ENCODE measurements at places on chromosomes 4 and X.

DNA sequence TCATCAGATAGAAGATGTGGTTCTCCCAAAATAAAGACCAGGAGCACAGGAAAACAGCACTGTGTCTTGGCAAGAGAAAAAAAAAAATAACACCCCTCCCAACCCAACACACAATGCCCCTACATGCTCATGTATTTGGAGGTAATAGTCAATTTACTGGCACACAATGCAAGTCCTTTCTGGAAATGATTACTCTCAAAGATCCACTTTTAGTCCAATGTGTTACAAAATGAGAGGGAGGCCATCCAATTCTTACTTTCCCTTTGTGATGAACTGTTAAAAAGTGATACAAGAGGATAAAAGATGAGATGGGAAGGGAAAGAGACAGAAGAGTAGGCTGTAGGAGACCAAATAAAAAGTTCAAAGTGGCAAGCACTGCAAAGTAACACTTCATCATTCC lies 180.3 kb upstream of the DKK2 start:
- no peak for DNase-seq

DNA sequence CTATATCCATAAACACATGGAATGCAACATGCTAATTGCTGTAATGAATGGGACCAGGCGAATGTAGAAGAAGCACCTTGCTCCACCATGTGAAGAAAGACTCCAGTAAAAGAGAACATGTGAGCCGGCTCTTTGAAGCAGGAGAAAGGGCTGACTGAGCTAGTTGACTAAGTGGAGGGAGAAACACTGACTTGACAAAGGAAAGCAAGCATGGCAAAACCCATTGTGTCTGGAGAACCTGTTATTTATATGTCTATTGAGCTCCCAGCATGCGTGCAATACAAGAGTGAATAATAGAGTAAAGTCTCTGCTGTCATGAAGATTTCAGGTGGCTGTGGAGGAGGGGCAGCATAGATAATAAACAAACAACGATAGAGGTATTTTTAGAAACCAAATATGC lies 559.9 kb downstream of the RAB28 start:
- DNase-seq = no peak

- DNase-seq = no peak
Measured at GRCh38 chr4:153020457-153020856, 84.3 kb downstream of the FHDC1 start.

- no peak for DNase-seq
Measured at GRCh38 chr4:147901916-147902315, 170.0 kb downstream of the ARHGAP10 start.

- no peak for DNase-seq
Measured at GRCh38 chr4:109864134-109864533, 16.2 kb downstream of the LRIT3 start.

Measured in GF-D8 (cell line).